ENCODE measurements at places on chromosomes 2 and 18. TPM values are rescaled to one million over a fixed set of nuclear protein-coding genes. Genes with fewer than 3 reads are reported as not detected.

The TTR gene
- not detected for total RNA-seq

The BCL11A gene
- 10.8 TPM for total RNA-seq

The BOLL gene
- not detected for total RNA-seq

The FAM237A gene
- not detected for total RNA-seq

The CNDP1 gene
- not detected for total RNA-seq

The UGT1A3 gene
- not detected for total RNA-seq

The DCAF17 gene
- total RNA-seq = 8.2 TPM
